Activated effector memory CD4-positive, alpha-beta T cell treated with anti-CD3 and anti-CD28 coated beads, Interleukin-2, amount 50 U/mL, for 16 hours (primary cell): ENCODE measurements at places on chromosomes 7 and 10.

DNA sequence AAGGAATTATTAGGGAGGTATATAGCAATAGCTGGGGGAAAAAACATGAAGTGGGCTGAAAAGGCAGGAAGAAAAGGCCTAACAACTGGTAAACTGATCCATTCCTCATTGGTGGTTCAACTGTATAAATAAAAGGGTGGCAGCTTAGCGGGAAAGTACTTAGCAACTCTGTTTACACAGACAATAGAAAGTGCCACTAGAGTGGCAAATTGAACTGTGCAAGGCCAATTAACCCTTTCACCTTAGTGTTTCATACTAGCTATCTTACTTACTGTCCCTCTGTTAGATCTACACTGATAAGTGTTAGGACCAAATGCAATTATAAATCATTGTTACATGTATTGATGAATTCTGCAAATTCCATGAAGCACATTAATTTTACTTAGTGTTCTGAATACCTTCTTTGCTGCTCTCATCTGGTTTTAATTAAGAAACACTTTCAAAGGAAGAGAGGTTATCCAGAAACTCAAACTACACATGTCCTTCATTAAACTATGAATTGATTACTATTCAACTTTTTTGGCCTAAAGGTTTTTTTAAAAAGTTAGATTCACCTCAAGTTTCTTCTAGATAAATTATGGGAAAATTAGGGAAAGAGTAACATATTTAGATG is 28.0 kb downstream of the DNAJC1 start:
- no peak for DNase-seq

GRCh38 chr10:18594574-18595156 is 56.7 kb downstream of the NSUN6 start:
- no peak for DNase-seq

DNA sequence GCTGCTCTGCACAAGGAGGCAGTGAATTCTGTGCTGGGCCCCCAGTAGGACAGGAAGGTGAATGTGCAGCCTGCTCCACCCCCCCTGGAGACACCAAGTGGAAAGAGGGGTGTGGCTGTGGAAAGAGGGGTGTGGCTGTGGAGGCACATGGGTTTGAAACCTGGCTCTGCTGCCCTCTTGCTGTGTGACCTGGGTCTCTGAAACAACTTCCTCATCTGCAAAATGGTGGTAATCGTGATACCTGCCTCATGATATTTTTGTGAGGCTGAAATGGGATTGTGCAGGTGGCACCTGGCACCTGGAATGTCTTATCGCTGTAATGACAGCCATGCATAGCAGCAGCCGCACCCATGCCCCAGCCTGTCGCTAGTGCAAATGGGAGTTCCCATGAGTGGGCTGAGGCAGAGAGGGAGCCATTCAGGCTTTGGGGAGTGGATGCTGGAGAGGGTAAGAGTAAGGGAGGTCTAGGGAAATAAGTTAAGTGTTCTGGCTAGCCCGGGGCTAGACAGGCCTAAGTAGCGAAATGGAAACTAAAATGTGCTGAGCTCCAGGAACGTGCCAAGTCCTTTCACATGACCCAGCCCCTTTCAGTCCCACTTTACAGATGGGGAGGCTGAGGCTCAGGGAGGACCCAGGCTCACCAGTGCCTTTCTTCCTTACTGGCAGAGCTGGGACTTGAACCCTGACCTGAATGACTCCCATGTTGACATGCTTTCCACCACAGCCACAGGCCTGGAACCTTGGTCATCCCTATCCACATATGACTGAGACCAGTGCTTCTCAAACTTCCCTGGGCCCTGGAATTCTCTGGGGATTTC is 35.0 kb downstream of the C10orf105 start:
- DNase-seq: peak; percentile 68

- DNase-seq: no peak
These were observed 72.9 kb downstream of the ARHGAP21 start for GRCh38 chr10:24650669-24651391.

GRCh38 chr10:3208481-3209406 is 36.2 kb upstream of the PITRM1 start:
- DNase-seq: no peak

- DNase-seq: no peak
These were observed 27.0 kb downstream of the UBTD1 start for GRCh38 chr10:97525683-97526110.

GRCh38 chr10:5904227-5904626 is 14.2 kb downstream of the FBH1 start:
- no peak for DNase-seq

DNA sequence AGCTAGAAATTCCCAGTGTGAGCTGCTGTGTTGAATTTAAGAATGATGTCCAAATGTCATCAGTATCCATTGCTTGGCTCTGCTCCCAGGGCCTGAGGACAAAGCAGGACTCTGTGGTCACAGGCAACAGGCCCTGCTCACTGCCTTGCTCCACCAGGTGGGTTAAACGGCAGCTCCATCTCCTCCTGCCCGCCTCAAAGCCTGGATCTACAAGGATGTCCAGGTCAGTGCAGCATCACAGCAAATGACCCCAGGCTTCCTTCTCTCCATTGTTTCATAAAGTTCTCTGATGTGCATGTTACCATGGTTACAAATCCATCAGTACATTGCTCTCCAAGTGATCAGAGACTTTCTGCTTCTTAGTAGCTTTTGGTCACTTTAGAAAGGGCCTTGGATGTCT is 322.0 kb upstream of the ZNF32 start:
- no peak for DNase-seq

DNA sequence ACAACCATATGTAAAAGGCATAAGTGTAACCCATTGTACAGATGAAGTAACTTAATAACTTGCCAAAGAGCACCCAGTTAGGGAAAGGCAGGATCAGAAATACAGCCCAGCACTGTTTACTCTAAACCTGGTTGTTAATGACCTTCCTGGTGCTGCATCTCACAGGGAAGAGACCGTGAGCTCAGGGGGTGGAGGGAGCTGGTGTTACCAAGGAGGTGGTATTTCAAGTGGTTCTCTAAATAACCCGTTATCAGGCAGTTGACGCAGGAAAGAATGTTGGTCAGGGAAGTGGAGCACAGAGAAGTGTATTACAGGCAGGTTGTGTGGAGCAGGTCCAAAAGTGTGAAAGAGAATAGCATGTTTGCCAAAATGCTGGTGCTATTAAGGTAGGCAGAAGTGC is 4.4 kb upstream of the ST7 start:
- DNase-seq: no peak

DNA sequence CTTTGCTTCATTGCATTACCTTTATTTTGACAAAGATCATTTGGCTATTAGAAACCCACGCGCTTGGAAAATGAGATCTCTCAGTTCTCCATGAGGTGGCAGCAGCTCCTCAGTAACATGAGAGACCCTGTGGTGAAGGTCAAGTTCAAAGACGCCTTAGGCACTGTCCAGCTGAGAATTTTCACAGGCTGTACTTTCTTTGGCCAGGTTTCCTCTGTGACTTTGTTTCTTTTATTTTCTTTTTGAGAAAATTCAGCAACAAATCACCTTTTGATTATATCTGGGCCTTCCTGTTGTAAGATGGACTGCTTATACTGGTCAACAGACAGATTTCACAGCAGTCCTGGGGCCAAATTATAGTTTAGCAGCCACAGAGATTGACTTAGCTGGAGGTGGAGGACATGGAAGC is 54.5 kb downstream of the RAB18 start:
- DNase-seq: no peak

- no peak for DNase-seq
These were observed 44.9 kb upstream of the IL6 start for GRCh38 chr7:22681852-22682657.

- no peak for DNase-seq
These were observed 727.8 kb downstream of the GRM8 start for GRCh38 chr7:126524967-126525366.

GRCh38 chr7:123797673-123798531 is 47.1 kb upstream of the HYAL4 start:
- no peak for DNase-seq

DNA sequence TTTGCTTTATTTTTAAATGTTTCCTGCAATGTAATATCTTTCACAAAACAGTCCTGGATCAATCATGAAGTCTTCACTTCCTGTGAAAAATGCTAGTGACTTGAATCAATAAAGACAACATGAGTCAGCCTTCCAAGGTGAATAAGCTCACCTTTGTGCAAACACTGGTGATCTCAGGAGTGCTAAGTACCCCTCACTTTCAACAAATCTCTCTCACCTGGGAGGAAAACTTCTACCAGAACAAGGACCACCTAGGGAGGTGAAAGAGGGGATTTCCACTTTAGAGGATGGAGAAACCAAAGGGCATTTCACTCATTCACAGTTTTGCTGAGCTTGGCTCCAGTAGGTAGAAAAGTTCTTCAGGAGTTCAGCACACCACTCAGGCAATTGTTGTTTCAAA is 64.8 kb downstream of the CALD1 start:
- no peak for DNase-seq

DNA sequence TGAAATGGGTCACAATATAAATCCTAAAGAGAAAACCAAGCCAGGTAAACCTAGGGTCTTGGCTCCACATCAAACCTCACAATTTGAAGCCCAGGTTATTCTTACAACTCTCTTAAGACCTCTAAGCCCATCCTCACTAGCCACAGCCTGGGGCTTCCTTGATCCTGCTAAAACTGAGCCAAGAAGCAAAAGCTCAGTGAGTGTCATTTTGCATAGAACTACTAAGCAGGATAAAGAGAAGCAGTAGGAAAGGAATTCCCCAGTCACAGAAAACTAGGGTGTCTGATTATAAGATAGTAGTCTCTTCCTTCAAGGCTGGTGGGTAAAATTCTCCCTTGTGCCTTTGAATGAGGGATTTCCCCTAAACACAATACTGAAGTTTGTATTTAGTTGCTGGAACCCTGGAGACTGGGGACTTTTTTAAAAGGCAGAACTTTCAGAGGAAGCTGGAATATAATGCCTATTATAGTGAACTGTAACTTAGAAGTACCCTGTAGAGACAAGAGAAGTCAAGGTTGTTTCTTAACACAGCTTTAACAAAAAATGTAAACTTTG is 196.6 kb upstream of the KIAA1217 start:
- DNase-seq: no peak

DNA sequence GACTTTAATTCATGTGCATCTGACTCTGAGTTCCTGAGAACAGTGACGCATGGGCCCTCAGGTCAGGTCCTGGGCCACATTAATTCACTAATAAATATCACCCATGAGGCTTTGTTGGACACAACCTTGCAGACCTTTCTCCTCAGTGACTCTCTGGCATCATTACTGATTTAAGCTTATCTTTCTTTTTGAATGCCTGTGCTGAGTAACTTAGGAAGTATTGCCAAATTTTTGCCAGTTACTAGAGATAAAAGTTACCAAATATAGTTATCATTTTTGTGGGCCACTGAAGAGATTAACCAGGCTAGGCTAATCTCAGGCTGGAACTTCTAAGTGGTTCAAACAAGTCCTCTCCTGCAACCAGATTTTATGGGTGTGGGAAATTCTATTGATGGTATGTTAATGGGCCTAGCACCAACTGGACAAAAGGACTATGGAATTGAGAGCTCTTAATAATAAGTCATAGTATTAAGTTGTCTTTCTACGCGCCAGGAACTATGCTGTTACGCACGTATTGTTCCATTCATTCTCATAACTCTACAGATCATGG is 28.8 kb upstream of the PRTFDC1 start:
- no peak for DNase-seq

- DNase-seq: peak; percentile 68
These were observed 64.0 kb downstream of the OAT start for GRCh38 chr10:124354411-124355382.

DNA sequence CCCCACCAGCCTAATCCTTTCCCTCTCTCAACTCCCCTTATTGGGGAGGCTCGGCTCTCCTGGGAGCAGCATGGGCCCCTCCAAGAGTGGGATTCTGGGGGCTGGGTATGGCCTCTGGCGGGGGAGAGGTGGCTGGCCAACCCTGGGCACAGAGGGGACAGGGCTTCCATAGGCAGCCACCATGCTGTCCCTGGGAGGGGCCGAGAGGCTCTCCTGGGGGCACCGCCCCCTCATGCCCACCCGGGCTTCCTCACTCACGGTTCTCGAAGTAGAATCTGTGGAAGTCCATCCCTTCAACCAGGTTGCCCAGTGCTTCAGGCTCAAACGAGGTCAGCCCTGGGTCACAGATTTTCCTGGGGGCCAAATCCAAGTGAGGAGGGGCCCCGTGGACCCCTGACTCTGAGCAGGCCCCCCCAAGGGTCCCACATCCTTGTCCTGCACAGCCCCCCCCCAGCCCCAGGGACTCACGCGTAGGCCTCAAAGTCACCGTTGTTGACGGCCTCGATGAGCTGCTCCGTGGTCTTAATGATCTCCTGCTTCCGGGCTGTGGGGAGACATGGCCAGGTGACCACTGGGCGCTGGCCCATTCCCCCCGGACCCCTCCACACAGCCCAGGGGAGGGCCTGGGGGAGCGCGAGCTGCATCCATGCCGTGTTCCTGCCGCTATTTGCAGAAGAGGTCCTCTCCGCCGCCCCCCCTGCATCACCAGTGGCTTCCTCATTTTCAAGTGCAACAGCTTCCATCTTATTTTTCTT is 19.8 kb downstream of the YKT6 start:
- no peak for DNase-seq

GRCh38 chr7:78327718-78328117 is 529.1 kb downstream of the PHTF2 start:
- no peak for DNase-seq

- DNase-seq: no peak
These were observed 591 bp downstream of the UBE2H start for GRCh38 chr7:129952086-129952652.
